ENCODE measurements at places on chromosomes 13 and 19. TPM values are rescaled to one million over a fixed set of nuclear protein-coding genes. Genes with fewer than 3 reads are reported as not detected.
A peak's percentile ranks its signal among the peaks of the same experiment; 100 is the strongest.

DNA sequence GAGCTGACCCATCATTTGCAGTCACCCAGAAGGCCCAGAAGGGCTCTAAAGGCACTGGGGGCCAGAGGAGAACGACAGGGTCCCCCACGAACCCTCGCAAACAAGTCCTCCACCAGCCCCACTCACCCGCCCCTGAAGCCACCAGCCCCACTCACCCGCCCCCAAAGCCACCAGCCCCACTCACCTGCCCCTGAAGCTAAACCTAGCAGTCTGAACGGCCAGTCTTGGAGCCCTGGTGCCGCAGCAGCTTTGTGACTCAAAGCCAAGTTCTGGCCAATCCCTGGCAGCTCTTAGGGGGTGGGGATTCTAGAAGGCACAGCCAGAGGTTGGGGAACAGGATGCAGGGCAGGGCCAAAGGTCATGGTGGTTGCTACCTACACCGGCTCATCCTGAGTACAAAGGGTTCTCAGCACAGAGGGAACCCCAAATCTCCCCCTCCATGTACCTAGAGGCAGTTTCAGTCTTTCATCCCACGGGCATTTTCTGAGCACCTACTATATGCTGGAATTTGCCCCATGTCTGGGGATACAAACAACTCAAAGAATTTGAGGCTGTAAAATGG, at the start of gene IQCN:
Gene IQCN (minus strand): TSS at position 234 of the 562 bp plus-strand sequence. CDS start 4,974 bp downstream, outside the sequence.
- DNase-seq: peak; percentile 40

- DNase-seq: no peak
Observed at GRCh38 chr13:112926003-112926402, 43.0 kb upstream of the MCF2L start.

DNA sequence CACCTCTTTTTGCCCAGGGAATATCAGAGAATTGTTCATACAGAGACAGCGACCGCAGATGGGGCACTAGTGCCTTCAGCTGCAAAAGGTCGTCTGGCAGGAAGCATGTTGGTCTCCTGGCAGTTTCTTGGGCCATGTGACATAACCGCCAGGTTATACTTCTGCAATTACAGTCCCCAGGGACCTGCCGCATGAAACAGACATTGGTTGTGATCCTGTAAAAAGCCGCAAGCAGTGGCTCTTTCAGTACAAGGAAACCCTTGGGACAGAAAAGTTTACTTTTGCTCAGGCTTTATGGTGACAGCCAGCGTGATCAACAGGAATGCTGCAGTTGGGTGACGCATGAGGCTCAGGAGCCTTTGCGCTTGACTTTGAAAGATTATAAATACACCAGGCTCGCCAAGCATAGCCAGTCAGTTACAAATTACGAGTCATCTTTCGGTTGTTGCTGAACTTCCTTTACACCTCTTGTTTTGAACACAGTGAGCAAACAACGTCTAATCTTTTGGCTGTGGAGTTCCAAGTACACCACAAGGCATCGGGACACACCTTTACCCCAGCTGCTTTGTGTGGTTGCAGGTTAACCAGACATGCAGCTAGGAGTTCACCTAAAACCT, 50.5 kb upstream of the UBE2L5 start:
- peak; percentile 86 for DNase-seq

GRCh38 chr19:35512831-35513627, 420 bp downstream of the DMKN start:
- no peak for DNase-seq

GRCh38 chr13:32638739-32639138, 52.5 kb downstream of the PDS5B start:
- DNase-seq: no peak

DNA sequence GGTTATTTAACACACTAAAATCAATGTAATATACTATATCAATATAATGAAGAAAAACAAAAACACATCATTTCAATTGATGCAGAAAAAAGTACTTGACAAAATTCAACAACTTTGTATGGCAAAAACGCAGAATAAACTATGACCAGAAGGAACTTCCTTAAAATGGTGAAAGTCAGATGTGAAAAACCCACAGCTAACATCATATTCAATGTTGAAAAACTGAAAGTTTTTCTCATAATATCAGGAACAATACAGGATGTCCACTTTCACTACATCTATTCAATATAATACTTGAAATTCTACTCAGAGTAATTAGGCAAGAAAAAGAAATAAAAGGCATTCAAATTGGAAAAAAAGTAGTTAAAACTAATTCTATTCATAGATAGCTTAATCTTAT, 50.3 kb downstream of the SPRY2 start:
- no peak for DNase-seq

GRCh38 chr13:66483712-66484111, 746.4 kb downstream of the PCDH9 start:
- no peak for DNase-seq

DNA sequence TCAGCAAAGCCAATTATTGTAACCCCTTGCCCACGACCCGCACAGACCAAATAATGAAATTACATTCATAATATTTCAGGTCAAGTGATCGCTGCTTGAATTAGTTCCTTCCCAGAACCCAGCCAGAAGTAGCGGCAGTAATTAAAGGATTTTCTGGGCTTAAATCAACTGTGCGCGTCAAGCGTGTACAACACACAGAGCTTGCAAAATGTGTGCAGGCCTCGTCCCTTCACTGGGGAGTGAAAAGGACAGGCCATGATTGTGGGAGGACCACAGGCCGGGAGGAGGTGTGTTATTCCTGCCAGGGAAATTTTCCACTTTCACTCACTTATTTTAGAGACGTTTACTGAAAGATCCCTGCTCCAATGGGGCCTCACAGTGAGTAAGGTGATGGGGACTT, 84.9 kb downstream of the CHST8 start:
- DNase-seq: no peak

GRCh38 chr19:5774921-5775320, 9.6 kb downstream of the PRR22 start:
- no peak for DNase-seq

DNA sequence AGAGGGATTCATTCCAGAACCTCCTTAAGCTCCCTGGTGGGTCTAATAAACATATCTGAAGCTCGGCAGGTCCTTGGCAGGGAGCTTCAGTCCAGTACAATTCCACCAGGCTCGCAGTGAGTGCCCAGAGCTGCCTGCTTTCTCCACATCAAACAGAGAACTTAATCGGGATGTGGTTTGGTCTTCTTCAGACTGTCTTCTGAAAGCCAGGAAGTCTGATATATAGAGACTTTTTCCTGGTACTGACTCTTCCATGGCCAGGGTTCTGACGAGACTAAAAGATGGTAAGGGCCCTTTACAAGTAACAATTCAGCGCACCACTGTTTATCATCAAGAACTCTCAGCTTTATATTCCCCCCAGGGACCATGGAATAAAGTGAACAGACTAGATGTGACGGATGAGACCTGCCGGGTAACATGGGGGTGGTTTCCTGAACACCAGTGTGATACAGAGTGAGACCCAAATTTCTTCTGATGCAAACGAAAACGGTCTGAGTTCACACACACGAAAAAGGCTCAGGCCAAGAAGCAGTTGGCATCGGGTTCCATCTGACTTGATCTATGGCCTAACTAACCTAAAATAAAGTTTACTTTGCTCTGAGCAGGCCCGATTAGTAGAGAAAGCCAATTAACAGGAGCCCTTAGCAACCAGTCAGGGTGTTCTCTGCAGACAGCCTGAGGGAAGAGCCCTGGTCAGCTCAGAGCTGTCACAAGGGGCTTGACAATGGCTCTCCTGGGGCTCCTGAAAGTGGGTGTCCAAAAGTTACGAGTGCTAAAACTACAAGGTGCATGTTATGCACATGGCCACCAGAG, 29.0 kb downstream of the RANBP3 start:
- no peak for DNase-seq

GRCh38 chr13:112605531-112605990, 17.6 kb upstream of the TUBGCP3 start:
- DNase-seq: no peak

GRCh38 chr19:33201886-33202545, 7.9 kb downstream of the LRP3 start:
- no peak for DNase-seq

Gene C19orf33
- 148 TPM for total RNA-seq

Gene TBXA2R
- total RNA-seq: not detected

Gene TJP3
- 11.5 TPM for total RNA-seq
